NCI-H1092 treated with DMSO at 0.1 percent for 48 hours (cell line): ENCODE measurements at places on chromosomes 6 and 20.

- DNase-seq = peak; percentile 22
These were observed 54.2 kb downstream of the RALY start for GRCh38 chr20:34047917-34048316.

DNA sequence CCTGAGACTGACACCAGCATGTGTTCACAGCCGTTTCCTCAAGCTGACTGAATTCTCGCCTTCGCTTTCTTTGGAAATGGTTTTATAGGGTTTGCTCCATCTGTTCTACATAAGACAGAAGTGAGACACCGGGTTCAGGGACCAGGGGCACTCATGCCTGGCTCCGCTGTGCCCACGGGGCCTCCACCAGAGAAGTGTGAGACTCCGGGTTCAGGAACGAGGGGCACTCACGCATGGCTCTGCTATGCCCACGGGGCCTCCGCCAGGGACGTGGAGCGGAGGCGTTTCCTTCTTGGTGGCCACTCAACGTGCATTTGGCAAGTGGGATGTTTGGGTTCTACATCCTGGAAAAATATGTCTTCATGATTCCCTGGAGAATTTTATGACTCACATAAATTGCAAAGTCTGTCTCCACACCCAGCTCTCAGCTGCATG, 106.6 kb downstream of the RNASET2 start:
- DNase-seq = no peak

DNA sequence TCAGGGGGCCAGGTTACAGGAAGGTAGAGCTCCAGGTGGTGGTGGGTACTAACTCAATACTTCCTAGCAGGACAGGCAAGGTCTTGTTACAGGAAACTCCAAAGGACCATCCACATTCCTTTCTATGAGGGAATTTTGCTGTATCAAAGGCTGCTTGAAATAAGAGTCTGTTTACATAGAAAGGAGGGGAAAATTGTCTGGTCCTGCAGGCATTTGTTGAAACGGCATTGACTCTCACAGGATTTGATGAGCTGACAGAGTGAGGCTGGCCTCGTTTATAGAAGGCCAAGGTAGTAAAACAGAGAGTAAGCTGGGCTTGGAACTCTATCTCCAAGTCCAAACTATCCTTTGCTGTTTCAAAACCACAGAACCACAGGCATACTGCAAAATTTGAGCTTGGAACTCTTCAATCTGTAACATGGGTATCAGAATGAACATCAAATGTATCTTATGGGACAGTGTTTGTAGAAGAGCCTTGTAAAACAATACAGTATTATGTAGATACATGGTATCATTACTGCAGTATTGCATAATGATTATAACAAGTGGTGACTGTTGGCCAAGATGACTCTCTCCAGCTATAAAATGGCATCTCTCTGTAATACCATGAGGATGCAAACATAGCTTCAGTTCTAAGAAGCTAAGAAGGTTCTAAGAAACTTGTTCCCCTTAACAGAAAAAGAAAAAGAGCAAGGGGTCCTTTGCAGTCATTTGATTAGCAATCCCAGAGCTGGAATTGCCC, 61.5 kb downstream of the TRAM2 start:
- DNase-seq = no peak

DNA sequence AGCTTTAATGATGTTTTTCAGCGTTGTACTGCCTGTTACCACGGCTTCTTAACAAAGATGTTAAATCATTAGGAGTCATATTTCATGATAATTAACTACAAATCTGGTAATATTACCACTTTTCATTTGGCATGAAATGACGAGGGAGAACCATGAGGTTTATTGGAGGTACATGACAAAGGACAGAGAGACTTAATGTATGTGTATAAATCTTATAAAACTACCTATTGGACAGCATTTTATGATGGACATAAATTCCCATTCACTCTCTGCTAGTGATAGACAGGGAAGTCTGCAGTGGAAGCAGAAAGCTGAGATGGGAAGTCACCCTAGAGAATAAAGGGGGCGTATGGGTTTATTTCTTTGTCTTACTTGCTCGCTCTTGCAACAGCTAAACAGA, 949.9 kb upstream of the FLRT3 start:
- DNase-seq = no peak

- no peak for DNase-seq
These were observed 41.3 kb upstream of the TBC1D7 start for GRCh38 chr6:13369591-13369990.

DNA sequence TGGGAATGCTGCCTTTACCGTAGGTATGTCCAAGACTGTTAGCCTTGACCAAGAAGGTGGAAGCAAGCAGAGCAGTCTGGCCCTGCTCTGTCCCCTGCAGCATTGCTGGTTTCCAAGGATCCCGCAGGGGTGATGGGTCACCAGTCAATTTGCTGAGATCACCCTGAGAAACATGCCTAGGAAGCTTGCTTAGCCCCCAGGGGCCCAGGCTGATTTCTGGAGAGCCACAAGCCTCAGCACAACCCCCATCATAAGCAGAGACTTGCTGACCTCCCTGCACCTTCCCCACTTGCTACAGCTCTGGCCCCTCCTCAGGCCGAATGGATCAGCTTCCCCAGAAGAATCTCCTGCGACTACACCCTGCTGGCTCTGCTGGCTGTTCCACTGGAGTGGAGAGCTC, 21.5 kb downstream of the ARHGAP40 start:
- DNase-seq = no peak

DNA sequence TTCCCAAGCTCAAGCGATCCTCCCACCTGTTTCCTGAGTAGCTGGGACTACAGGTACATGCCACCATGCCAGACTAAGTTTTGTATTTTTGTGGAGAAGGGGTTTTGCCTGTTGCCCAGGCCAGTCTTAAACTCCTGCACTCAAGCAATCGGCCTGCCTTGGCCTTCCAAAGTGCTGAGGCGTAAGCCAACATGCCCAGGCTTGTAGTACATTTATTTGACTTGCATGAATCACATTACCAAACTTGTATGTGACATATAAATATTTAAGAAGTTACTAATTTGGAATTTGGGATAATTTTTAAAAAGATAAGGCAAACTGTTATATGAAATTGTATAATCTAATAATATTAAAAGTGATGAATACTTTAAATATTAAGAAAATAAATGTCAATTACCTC, 157.6 kb downstream of the MCHR2 start:
- no peak for DNase-seq

GRCh38 chr20:21324126-21324525, 21.0 kb downstream of the XRN2 start:
- DNase-seq = no peak

DNA sequence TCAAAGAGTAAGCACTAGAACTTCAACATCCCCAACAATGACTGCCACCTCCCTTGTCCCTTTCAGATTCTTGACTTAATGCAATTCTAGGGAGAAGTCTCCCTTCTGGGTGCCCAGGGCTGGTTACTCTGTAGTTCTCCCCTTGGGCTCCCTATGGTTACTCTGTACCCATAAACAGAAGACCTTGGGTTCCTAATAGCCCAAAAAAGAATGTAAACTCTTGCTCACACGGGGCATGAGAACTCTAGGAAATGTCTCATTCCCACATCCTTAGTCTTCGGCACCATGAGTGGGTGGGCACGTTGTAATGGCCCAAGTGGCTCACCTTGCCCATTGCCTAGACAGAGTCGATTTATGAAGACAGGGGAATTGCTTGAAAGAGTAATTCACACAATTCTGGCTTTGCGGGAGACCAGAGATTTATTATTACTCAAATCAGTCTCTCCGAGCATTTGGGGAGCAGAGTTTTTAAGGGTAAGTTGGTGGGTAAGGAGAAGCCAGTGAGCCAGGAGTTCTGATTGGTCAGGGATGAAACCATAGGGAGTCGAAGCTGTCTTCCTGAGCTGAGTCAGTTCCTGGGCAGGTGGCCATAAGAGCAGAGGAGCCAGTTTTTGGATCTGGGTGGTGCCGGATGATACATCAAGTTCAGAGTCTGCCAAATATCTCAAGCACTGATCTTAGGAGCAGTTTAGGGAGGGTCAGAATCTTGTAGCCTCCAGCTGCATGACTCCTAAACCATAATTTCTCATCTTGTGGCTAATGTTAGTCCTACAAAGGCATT, 61.2 kb upstream of the SIRPG start:
- no peak for DNase-seq

- no peak for DNase-seq
These were observed 1.6 kb downstream of the CDH22 start for GRCh38 chr20:46306743-46307138.

GRCh38 chr6:8743170-8743745, 307.9 kb upstream of the SLC35B3 start:
- no peak for DNase-seq

DNA sequence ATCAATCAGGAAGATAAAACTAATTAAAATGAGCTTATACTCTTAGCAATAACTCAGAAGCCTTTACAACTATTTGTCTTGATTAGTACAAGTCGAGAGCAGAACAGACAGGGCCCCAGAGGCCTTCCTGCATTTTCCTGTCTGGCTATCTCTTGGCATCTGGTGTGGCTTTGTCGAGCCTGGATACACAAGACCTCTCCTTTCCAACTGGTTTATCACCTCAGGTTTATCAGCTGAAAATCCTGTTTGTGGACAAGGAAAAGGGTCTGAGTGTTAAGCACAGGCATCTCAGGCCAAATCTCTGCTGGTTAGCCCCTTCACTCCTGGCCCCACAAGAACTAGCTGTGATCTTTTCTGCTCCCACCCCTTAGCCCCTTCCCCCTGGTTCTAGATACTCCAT, 32.6 kb downstream of the BAK1 start:
- DNase-seq = no peak

DNA sequence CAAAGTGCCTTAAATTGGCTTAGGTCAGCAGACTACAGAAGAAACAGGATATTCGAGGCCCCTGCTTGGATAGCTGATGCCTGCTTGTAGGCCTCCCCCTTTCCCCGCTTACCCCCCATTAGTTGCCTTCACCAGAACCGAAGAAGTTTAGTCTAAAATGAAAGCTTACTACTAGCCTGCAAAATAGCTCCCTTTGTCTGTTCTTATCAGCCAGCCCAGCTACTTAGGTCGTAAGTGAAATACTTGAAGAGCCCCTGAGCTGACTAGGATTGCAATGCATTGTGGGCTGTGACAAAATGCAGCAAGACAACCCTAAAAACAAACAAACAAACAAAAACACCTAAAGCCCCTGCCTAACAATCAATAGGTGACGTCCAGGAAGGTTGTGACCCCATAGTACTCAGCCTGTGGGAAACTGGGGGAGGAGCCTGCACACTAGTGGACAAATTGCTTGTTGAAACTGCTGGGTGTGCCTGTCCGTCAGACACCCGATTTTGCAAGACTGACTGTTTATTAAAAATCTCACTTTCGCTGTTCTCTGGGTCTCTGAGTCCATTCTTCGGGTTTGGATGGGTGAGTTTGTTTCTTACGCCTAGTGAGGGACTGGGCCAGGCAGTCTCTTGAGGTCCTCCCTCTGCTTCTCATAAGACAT, 105.0 kb upstream of the DUSP22 start:
- DNase-seq = no peak

DNA sequence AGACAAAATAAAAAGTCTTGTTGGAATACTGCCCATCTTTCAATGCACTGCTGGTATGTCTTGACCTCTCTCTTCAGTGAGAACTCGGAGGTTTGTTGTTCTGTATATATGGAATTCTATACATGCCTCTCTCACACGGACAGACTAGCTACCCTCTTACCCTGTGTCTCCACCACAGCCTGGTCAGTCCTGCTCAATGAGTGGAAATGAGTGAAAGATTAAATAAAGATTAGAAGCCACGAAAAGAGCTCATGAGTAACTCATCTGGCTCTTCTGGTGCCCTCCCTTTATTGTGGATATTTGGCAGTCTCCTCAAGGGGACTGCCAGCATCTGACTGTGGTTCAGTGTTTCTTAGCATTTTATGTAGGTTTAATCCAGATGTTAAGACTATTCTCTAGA, 262.8 kb upstream of the MAP3K7 start:
- no peak for DNase-seq
